ENCODE measurements at places on chromosomes 5 and 9.
A peak's percentile ranks its signal among the peaks of the same experiment; 100 is the strongest.

GRCh38 chr5:67437905-67438845, 241.6 kb upstream of the CD180 start:
- no peak for DNase-seq

- DNase-seq: peak; percentile 67
Measured at GRCh38 chr9:16344343-16344742, 526.1 kb downstream of the BNC2 start.

DNA sequence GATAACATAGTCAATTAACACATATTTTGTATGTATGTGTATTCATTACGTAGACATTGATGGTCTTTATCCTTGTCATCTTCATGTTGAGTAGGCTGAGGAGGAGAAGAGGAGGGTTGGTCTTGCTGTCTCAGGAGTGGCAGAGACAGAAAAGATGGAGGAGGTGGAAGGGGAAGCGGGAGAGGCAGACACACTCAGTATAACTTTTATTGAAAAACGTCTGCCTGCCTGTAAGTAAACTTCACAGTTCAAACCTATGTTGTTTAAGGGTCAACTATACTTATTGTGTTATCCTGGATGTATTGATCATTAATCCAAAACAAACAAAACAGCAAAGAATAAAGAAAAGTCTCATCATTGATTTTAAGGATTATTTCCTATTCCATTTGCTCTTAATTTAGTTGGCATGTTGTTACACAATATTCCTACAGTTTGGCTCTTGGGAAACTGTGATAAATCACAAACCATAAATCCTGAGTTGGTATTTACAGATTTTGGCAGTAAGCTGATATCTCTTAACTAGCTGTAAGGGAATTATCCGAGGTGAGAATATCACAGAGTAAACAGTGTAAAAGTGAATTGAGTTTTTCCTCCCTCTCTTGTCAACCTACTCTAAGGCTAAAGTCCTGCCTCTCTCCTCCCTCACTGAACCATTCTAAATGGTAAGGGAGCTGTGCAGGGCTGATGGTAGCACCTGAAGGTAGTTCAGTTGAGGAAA, 487.2 kb downstream of the SPATA31D1 start:
- DNase-seq: no peak

- no peak for DNase-seq
Measured at GRCh38 chr9:26220367-26220766, 542.1 kb upstream of the TUSC1 start.

DNA sequence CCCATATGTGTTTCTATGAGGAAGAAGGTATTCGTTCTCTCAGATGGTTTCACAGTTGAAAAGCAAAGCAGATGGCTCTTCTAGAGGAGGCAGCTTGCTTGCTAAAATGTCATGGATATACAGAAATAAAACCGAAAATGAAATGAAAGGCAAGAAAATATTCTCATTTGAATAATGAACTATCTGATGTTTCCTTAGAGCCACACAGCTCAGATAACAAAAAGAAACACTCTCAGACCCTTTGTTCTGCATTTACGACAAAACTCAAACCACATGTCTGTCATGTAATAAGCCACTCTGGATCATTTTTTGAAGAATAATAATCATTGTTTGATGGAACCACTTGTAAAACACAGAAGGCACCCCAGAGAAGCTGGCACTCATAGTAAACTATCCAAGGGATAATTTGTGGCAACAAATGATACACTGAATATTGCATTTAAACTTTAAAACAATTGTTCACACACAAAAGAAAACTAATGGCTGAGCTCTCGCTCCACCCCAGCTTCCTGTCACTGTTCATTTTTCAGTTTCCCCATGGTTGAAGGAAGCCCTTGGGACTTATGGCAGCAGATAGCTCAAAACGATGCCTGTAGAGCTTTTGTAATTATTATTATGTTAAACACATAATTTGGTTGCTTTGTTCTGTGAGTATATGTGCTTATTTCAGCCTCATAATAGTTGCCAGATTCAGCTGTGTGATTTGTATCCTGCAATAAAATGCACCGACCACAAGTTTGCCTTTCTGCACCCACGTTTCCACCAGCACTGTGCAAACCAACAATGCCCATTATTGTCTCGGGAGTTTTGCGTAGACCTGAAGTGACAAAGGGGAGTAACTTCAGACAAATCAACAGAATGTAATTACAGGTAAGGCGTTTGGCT, 256.0 kb downstream of the TMEM167A start:
- no peak for DNase-seq

- no peak for DNase-seq
Measured at GRCh38 chr9:126883636-126884035, 23.2 kb downstream of the ZBTB34 start.

GRCh38 chr9:124042201-124042721, 30.7 kb downstream of the LHX2 start:
- no peak for DNase-seq

DNA sequence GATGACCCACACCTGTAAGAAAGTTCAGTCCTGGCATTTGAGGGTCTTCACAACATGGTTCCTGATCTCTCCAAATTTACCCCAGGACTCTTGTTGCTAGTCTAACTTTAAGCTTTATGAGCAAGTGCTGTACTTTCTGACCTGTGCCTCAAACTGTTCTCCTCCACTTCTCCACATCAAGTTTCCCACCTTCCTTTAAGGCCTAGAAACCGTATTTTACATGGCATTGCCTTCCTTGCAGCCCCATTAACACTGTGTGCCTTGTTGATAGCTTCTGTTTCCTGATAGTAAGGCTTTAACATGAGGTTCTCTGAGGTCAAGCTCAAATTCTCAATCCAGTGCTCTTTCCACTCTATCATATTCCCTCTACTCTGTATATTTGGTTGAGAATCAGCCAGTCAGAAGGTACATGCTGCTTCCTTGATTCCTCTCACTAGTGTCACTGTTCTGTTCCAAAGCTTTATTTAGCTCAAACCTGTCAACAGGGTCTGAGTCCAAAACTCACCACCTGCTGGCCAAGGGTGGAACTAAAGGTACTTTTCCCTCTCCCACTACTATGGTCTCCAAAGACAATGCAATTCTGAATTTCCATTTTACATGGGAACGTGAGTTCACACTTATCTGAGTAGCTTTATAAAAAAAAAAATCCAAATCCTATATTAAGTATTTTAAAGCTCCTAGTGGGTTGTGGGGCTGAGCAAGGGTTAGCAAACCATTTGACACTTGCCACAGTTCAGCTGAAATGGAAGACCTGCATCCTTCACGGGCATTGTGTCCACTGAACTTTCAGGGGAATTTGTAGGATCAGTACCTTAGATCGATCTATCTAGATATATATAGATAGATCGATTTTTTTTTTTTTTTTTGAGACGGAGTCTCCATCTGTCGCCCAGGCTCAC, 21.1 kb downstream of the VCP start:
- DNase-seq: no peak

DNA sequence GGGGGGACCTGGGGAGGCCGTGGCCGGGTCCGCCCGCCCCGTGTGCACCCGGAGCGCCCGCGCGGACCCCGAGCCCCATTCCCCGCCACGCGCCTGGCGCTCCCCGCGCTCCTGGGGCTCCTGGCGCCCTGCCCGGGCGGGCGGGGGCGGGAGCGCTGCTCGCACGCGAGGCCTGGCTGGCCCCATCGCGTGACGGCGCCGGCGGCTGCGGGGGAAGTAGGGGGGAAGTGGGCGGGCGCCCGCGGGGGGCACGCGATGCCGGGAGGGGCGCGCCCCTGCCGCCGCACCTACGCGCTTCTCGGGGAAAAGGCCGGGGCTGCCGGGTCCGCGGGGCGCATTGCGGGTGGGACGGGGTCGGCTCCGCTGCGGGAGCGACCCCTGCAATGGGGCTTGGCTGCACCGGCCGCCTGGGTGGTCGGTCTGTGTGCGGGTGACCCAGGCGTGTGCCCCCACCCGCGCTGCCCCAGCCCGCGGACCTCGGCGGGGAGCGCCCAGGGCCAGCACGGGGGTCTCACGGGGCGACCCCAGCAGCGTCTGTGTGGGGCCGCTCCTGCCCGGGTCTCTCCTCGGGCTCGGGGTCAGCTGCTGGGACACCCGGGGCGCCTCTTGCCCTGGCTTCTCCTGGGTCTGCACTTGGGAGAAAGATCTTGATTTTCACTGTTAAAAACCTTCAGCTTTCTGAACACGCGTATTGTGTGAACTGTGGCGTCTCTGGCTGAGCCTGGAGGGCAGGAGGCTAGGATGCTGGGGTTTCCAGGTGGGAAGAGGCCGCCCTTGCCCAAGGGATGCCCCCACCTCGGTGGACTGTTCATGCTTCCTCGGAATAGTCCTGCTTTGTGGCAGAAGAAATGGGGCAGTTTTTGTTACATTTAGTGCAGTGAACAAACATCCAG, 52.4 kb downstream of the AHRR start:
- no peak for DNase-seq

Measured in GM04504 (cell line).